CD4-positive, alpha-beta T cell treated with Interleukin-10 for 1 hour (primary cell): ENCODE measurements at places on chromosomes 3 and 15.

- peak; percentile 46 for DNase-seq
Observed at GRCh38 chr3:20080956-20081554, 40.8 kb downstream of the KAT2B start.

DNA sequence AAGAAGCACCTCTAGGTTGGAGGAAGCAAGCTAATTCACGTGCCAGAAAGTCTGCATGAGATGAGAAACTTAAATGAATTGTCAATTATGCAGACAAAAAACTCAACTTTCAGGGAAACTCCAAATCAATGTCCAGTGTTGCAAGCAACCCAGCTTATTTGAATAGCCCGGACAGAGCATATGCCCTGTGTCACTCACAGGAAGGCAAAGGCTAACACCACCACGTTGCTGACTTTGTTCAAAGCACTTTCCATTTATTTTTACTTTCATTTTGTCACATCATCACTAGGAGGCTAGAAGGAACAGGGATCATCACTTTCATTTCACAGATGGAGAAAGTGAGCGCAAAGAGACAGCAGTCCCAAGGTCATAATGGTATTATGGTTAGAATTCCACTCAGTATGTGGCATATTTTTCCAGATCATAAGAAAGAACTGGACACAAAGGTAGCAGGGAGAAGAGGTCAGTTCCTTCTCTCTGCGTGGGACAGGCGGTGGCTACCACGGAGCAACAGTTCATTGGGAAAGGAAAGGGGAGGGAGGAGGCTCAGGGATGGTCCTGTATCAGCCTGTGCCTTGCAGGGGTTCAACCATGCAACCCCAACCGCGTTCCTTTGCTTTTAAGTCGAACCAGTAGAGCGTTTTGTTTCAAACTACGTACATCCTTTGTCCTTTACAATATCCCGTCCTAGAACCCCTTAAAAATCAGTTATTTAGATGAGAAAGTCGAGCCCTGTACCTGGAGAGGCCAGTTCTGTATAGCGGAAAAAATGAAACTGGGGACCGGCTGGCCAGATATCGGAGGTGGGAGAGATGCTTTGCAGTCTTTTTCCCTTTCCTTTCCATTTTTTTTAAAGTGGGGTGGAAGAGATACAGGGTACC, 1.1 kb downstream of the HEG1 start:
- peak; percentile 58 for DNase-seq

DNA sequence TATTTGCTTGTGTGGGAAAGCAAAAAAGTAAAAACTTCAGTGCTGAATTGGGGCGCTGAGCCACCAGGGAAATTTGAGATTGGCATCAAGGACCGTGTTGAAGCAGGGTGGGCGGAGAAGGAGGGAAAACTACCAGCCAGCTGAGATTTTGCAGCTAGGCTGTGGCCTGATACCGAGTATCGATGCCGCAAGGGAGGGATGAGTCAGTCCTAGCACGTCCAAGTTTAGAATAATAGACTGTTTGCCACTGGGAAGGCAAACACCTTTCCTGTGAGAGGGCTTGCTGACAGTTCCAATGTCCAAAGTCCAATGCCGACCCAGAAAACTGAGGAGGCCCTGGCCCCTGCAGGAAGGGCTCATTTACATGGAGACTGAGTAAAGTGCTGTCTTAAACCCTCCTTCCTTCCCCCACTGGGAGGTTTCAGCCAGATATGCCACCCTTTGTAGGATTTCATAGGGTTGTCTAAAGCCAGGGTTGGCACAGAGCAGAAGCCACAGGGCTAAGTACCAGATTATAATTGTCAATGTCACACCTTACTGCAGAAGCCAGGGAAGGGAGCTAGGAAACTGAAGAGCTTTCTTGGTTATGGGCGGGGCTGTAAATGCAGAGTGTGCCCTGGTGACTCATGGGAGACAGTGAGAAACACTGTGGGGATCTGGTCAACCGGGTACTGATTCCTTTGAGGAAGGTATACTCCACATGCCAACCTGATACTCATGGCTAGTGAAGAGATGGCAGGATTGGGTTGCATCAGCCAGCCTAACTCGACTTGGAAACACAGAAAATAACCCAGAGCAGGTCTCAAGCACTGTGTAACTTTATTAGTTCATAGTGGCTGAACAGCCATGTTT, 28.4 kb upstream of the PIK3CB start:
- no peak for DNase-seq

- DNase-seq = no peak
Observed at GRCh38 chr3:112751564-112752512, 94.8 kb downstream of the CD200R1L start.

GRCh38 chr3:8311321-8311720, 190.3 kb upstream of the LMCD1 start:
- no peak for DNase-seq

- no peak for DNase-seq
Observed at GRCh38 chr3:110811050-110811449, 260.6 kb upstream of the NECTIN3 start.

DNA sequence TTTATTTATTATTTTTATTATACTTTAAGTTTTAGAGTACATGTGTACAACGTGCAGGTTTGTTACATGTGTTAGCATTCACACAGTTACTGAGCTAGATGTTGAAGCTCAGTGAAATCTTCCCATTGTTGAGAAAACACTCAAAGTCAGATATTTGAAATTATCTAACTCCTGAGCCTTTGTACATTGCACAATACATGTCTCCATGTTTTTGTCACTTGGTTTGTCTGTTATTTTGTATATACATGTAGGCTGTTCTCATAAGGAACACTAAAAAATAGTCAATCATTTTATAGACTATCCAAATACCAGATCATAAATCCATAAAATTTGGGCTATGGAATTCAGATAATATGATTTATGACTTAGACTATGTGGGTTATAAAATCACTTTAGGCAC, 1126.5 kb downstream of the NSUN3 start:
- DNase-seq = no peak

GRCh38 chr3:76638006-76638405, 401.9 kb upstream of the ROBO2 start:
- DNase-seq = no peak

- DNase-seq = no peak
Observed at GRCh38 chr3:182978387-182978786, 2.0 kb downstream of the DCUN1D1 start.

GRCh38 chr3:119330858-119331257, 36.7 kb downstream of the ARHGAP31 start:
- DNase-seq = no peak

DNA sequence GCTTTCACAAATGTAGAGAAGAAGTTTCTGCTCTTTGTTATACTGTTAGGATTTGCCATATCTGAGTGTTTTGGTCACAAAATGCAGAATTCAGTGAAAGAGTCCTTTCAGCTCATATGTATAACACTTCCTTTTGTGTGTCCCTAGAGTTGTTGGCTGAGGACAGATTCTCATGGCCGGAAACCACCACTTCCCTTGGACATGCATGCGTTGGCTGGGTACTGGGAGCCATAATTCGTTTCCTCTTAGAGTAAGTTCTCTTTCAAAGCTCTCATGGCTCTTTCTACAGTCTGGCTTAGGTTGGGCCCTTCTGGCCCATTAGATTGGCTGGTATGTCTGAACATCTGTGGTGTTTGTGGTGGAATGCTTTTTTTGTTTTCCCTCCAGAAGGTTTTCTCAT, 298.5 kb downstream of the DIPK2A start:
- DNase-seq = no peak

- DNase-seq = no peak
Observed at GRCh38 chr3:123163141-123163540, 38.6 kb upstream of the SEC22A start.

- no peak for DNase-seq
Observed at GRCh38 chr3:173109143-173109542, 31.9 kb downstream of the SPATA16 start.

- no peak for DNase-seq
Observed at GRCh38 chr3:153354641-153355040, 192.6 kb downstream of the RAP2B start.

GRCh38 chr3:195911946-195912270, 3.6 kb upstream of the TNK2 start:
- no peak for DNase-seq

DNA sequence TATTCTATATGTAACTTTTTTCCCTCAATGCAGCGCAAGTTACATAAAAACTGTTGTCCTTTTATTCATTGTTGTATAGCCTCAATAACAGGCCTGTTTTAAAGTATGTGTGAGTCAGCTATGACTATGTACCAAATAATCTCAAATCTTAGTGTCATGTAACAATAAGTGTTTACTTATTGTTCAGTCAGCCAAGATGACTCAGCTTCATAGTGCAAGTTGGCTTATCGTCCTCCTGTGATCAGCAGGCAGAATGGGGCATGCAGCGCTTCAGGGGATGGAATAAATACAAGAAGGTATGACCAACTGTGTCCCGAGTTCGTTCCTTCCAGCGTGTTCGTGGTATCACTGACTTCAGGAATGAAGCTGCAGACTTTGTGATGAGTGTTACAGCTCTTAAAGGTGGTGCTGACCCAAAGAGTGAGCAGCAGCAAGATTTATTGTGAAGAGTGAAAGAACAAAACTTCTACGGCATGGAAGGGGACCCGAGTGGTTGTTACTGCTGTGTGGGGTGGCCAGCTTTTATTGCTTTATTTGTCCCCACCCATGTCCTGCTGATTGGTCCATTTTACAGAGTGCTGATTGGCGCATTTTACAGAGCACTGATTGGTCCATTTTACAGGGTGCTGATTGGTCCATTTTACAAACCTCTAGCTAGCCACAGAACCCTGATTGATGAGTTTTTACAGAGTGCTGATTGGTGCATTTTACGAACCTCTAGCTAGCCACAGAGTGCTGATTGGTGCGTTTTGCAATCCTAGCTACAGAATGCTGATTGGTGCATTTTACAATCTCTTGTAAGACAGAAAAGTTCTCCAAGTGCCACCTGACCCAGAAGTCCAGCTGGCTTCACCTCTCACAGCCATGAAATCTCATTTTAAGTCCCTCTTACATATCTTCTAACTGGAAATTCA, 1016.0 kb downstream of the MCTP2 start:
- no peak for DNase-seq

GRCh38 chr3:46670000-46670890, 23.2 kb downstream of the ALS2CL start:
- DNase-seq = no peak

- peak; percentile 82 for DNase-seq
Observed at GRCh38 chr15:40743921-40744814, 10.9 kb downstream of the RMDN3 start.

- peak; percentile 68 for DNase-seq
Observed at GRCh38 chr3:47057212-47057671, 77.8 kb downstream of the NBEAL2 start.
